ENCODE measurements at places on chromosomes 13 and 19.

GRCh38 chr19:32519023-32519422 lies 62.0 kb upstream of the PDCD5 start:
- DNase-seq = no peak

- DNase-seq = no peak
Measured at GRCh38 chr19:29615891-29616425, 9.9 kb downstream of the POP4 start.

DNA sequence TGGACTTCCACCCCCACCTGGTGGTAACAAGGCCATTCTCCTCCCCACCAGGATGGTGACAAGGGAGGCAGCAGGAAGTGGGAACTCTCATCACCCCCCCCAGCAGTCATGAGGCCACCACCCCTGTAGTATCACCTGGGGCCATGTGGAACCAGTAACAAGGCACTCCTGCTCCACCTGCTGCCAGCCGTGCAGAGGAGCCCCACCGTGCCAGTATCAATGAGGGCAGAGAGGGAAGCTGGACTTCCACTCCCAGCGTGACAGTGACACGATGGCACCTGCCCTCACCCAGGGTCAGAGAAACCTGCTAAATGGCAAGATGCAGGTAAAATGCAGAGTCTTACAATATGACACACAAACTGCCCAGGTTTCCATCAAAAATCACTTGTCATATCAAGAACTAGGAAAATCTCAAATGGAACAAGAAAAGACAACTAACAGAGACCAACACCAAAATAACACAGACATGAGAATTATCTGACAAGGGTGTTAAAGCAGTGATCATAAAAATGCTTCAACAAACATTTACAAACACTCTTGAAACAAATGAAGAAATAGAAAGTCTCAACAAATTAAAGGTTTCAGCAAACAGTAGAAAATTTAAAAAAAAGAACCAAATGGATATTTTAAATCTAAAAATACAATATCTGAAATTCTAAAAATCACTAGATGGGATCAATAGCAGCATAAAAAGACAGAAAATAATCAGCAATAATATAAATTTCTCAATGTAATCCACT lies 9.1 kb upstream of the SPACA7 start:
- no peak for DNase-seq

- no peak for DNase-seq
Measured at GRCh38 chr19:38690832-38691231, 43.4 kb downstream of the ACTN4 start.

DNA sequence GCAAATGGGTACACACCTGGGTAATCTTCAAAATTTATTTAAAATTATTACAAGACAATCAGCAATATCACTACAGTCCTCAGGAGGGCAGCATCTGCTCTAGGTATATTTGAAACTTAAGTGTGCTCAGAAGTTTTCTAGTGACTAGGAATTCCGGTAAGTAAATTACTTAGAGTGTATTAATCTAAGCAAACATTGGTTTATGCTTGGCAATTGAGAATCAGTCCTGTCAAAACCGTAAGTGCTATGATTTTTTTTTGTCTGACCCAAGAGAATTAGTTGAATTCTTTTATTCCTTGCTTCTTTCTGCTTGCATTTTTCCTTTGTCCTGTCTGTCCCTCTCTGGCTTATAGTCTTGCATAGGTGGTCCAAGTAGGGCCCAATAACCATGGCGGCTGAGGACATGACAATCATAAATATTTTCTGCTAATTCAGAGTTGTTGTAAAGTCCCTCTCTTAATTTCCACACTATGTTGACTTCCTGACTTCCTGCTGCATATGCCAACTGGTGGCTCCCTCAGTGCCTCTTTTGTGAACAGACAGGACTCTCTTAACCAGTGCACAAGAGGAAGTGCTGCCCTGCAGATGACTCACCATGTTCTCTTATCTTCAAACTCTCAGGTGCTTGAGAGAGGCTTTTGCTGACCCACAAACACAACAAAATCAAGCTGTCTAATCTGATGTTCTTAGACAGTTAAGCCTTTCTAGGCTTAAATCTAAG lies 82.2 kb downstream of the SLAIN1 start:
- peak; percentile 10 for DNase-seq

DNA sequence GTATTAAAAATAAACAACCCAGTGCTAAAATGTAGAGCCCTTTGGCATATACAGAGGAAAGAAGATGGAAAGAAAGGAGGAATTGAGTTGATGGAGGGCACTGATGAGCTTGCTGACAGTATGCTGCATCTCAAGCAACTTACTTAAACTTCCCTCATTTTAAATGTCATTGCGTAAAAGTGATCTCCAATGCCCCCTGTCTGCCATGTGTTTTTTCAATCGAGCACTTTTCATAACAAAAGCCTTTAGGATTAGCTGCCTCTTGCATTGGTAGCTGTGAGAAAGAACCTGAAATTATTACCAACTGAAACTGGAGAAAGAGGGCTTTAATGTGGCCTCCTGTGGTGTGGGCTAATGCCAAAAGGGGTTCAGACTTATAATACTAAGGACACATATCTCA lies 541.6 kb downstream of the SUCLA2 start:
- DNase-seq = peak; percentile 15

- no peak for DNase-seq
Measured at GRCh38 chr19:45249261-45250033, 1.6 kb upstream of the MARK4 start.

DNA sequence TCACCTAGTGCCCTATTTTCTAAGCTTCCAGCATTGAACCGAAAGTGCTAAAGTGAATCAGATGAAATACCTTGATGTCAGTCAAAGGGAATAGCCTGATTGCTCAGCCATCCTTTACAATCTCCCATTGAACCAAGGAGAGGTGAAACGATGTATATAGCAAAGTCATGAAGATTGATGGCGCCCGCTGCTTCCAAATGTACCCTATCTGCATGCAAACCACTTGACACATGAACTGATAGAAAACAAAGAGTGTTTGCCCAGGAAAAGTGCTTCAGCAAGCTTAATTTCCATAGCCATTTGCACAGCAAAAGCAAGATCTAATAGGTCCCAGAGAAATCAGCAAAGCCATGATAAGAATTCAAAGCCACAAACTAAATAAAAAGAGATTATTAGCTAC lies 624.9 kb upstream of the PCDH9 start:
- no peak for DNase-seq

- no peak for DNase-seq
Measured at GRCh38 chr19:20472854-20473253, 92.7 kb downstream of the ZNF737 start.

DNA sequence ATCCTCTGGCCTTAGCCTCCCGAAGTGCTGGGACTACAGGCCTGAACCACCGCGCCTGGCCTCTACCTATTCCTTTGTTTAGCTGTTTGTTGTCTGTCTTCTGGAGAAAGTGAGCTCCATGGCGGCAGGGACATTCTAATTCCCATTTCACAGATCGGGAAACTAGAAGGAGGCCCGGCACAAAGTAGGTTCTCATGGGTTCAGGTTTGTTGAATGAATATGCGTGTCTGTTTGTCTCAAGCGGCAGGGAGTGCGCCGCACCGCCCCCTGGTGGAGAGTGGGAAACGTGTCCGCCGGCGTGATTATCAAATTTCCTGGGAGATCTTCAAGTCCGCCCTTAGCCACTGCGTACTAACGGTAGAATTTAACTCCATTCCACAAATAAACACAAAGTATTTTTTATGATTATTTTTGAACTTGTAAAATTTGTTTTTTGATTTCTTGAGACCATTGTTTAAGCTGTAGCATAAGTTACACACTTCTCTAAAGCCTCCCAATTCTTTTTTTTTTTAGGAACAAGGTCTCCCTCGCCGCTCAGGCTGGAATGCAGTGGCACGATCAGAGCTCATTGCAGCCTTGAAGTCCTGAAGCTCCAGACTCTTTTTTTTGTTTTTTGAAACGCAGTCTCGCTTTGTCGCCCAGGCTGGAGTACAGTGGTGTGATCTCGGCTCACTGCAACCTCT lies 8.9 kb upstream of the CCDC9 start:
- peak; percentile 72 for DNase-seq

- no peak for DNase-seq
Measured at GRCh38 chr19:43606569-43607229, 5.2 kb upstream of the SRRM5 start.

GRCh38 chr19:50718255-50719118 lies 1.1 kb downstream of the SHANK1 start:
- DNase-seq = no peak

DNA sequence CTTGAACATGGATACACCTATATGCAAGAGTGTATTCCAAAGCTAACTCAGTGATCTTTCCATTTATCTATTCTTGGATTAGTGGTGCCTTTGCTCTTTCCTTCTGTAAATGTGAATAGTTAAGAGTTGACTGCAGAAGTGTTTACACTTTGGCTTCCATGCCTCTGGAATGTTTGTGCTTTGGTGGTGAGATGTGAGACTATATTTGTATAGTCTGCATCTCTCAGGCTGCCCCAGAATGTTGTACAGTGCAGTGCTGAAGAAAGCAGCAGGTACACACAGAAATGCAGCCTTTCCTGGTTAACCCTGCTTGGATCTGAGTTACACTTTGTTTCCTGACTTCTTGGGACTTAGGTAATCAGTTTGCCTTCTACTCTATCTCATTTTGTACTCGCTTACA lies 90.2 kb downstream of the DNAJC15 start:
- DNase-seq = no peak

GRCh38 chr19:9986787-9987281 lies 23.5 kb downstream of the COL5A3 start:
- no peak for DNase-seq

- DNase-seq = peak; percentile 83
Measured at GRCh38 chr19:39497996-39498797, 550 bp upstream of the DLL3 start.

GRCh38 chr13:20127262-20127561 lies 33.6 kb downstream of the GJA3 start:
- DNase-seq = no peak

GRCh38 chr13:111282425-111282824 lies 38.0 kb upstream of the TEX29 start:
- no peak for DNase-seq

GRCh38 chr13:27868641-27869435 lies 51.0 kb upstream of the PDX1 start:
- no peak for DNase-seq

GRCh38 chr13:99693852-99694611 lies 192.8 kb downstream of the TM9SF2 start:
- DNase-seq = no peak

- DNase-seq = no peak
Measured at GRCh38 chr19:13066226-13066625, 36.4 kb downstream of the LYL1 start.

- peak; percentile 35 for DNase-seq
Measured at GRCh38 chr19:33293255-33294057, 8.9 kb downstream of the CEBPA start.

DNA sequence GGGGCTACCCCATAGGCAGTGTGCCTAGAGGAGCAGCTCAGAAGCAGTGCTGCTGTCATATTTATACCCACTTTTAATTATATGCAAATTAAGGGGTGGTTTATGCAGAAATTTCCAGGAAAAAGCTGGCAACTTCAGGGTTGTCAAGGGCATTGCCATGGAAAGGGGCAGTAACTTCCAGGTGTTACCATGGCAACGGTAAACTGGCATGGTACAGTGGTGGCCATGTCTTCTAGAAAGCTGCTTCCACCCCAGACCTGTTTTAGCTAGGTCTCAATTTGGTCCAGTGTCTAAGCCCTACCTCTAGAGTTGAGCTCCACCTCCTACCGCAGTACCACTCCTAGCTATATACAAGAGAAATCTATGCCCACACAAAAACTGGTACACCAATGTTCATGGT lies 11.3 kb downstream of the PNMA8A start:
- DNase-seq = no peak

DNA sequence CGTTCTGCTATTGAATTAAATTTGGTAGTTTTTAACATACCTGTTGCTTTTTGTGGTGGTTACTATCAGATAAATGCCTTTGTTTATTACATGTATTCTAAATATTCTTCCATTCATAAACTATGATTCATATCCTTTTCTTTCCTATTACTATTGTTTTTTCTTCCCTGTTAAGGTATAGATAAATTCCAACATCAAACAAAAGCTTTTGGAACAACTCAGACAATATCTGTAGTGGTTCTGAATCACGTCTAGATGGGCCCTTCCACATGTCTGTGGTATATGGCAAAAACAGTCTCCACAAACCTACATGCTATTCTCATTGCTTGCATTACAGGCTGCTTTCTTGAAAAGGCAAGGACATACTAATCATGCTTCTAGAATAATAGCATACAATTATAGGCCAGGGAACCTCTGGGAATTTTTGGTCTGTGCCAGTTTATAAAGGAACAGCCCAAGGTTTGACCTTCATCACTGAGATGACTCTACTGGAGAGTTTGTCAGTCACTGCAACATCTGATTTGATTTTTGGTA lies 6.4 kb downstream of the LRCH1 start:
- no peak for DNase-seq

GRCh38 chr19:40791349-40791748 lies 7.6 kb upstream of the EGLN2 start:
- DNase-seq = no peak

GRCh38 chr13:110388108-110388943 lies 81.2 kb downstream of the COL4A2 start:
- DNase-seq = no peak

DNA sequence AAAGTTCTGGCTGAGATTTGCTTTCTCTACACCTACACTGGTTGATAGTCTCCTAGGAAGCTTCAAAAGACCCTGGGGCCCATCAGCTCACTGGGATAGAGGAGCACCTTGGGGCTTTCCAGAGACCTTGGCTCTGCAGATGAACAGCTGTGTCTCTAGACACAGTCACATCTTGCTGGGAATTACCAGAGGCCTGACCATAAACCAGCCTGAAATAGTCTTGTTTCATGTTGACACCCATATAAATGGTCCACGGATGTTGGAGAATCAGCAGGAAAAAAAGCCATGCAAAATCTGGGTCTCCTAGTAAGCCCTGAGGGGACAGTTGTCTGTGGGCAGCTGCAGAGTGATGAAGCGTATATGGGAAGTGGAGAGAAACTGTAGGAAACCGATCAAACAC lies 207.6 kb downstream of the DNAJC15 start:
- no peak for DNase-seq

GRCh38 chr19:7611541-7612279 lies 16.0 kb downstream of the CAMSAP3 start:
- no peak for DNase-seq

- no peak for DNase-seq
Measured at GRCh38 chr13:77536358-77536757, 852 bp downstream of the SCEL start.

DNA sequence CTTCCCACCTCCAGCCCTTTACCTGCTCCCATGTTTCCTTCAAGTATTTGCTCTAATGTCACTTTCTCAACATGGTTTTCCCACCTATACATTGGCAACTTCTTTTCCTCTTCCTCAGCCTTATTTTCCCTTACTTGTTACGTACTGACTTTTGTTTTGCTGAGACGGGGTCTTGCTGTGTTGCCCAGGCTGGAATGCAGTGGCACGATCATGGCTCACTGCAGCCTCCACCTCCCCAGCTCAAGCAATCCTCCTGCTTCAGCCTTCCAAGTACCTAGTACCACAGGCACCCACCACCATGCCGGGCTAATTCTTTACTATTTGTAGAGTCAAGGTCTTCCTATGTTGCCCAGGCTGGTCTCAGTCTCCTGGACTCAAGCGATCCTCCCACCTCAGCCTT lies 5.0 kb downstream of the PRODH2 start:
- no peak for DNase-seq

Data from WERI-Rb-1 (cell line).